ENCODE measurements at places on chromosomes 5 and 9. TPM values are rescaled to one million over a fixed set of nuclear protein-coding genes. Genes with fewer than 3 reads are reported as not detected.

POC5 gene
- 18.9 TPM for total RNA-seq

IFNA2 gene
- not detected for total RNA-seq

RNF183 gene
- total RNA-seq: 0.98 TPM

PRDM9 gene
- not detected for total RNA-seq

PARP8 gene
- 41.7 TPM for total RNA-seq

CACNA1B gene
- total RNA-seq: not detected

EIF4EBP3 gene
- 18.0 TPM for total RNA-seq

ANXA2R gene
- total RNA-seq: 3.2 TPM

MTMR12 gene
- total RNA-seq: 43.0 TPM

SPINK6 gene
- total RNA-seq: not detected

RORB gene
- 1.0 TPM for total RNA-seq

IL3 gene
- total RNA-seq: not detected

OTULINL gene
- 6.2 TPM for total RNA-seq

IFNA21 gene
- not detected for total RNA-seq

MYMK gene
- total RNA-seq: not detected

VCAN gene
- 31.6 TPM for total RNA-seq
